ENCODE measurements at places on chromosomes 4 and X.

GRCh38 chr4:13903901-13904300, 276.4 kb upstream of the BOD1L1 start:
- DNase-seq: no peak

- no peak for DNase-seq
Measured at GRCh38 chrX:48761674-48762471, at the start of gene GLOD5. Gene GLOD5, plus strand, starts transcription at chrX:48761747. Its CDS starts 44 bp downstream, at chrX:48761791.

GRCh38 chr4:158814636-158815330, 46.0 kb downstream of the FNIP2 start:
- no peak for DNase-seq

- DNase-seq: no peak
Measured at GRCh38 chrX:49947781-49948180, 25.4 kb downstream of the CLCN5 start.

DNA sequence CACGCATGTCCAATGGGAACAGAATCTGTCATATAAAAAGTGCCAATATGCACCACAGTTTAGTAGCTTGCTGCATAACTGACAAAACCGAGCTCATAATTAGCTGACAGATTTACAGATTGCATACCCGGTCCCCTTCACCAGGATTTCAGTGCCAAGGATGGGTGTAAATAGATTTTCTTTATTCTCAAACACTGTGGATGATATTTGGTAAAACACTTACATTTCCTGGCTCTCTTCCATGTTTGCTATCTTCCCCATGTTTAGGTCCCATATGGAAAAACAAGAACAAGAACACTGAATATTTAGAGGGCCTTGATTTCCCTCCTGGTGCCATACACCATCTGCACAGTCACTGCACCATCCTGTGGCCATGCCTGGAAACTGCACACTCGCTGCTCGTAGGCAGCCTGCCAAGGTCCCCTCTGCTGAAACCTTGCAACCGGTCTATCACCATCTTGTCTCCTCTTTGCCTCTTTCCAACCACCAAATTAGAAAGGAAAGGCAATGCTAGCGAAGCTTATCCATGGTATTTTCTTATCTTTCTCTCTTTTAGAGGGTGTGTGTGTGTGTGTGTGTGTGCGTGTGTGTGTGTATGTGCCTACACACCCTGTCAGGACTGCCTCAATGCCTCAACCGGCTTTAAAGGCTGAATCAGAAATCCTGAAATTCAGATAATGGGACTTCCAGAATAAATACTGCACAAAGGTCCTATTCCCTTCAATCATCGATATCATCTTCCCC, 124.2 kb upstream of the MBNL3 start:
- no peak for DNase-seq

GRCh38 chr4:73705721-73706120, 34.6 kb upstream of the CXCL8 start:
- no peak for DNase-seq

DNA sequence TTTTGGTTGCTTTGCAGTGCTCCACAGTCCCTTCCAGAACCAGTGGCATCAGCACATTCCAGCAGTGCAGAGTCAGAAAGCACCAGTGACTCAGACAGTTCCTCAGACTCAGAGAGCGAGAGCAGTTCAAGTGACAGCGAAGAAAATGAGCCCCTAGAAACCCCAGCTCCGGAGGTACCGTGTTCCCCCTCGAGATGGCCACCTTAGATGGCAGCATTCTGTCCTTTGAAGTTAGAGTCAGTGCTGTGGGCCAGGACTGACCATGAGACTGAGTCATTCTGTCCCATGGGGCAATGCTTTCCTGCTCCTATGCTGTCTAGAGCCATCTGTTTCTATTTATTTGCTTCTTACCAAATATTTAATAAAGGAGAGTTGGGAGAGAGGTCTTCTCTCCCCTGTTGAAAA, 112.3 kb downstream of the KLHL8 start:
- DNase-seq: no peak

DNA sequence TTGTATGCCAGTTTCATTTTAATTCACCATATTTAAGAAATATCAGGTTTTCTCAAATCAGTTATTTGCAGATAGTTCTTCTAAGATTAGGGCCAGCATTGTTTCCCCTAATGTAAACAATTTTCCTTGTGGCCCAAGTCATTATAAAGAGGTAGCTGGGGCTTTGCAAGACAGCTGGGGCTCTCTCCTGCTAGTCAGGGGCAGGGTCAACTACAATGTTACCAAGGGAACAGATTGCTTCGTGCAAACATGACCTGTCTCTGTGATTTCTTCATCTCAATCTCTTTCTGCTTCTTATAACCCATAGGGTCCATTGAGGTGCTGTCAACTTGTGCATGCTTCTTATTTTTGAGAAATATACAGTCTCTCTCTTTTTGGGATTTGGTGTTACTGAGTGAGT, 12.1 kb downstream of the ARMCX6 start:
- no peak for DNase-seq

DNA sequence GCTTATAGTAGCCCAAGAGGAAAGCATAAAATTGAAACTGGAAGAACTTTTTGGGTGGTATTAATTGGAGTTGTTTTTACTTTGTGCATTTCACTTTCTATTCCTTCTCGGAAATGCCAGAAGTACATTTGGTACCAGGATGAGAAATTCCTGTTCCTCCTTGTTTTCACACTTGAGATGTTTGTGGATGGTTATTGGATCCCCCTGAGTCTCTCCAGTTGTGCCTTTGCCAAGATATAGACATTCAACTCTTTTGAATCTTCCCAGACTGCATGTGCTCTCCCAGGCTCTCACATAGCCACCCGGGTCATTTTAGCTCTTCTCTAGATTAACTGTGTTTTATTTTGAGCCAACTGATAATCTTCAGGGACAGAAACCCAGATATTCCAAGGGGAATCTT, 120.5 kb downstream of the AFF1 start:
- DNase-seq: no peak

All from stimulated activated CD8-positive, alpha-beta memory T cell treated with anti-CD3 and anti-CD28 coated beads, Interleukin-15, amount 100 ng/mL, for 4 hours (primary cell).